ENCODE measurements at places on chromosomes 4 and X.

DNA sequence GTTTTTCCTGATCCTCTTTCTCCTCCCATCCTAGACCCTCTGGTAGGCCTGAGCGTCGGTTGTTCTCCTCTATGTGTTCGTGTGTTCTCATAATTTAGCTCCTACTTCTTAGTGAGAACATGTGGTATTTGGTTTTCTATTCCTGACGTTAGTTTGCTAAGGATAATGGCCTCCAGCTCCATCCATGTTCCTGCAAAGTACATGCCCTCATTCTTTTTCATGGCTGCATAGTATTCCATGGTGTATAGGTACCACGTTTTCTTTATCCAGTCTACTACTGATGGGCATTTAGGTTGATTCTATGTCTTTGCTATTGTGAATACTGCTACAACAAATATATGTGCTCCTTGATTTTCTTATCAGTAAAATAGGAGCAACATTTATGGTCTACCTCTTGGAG lies 146.8 kb upstream of the PTCHD1 start:
- no peak for DNase-seq

- DNase-seq = peak; percentile 77
These were observed 79.7 kb downstream of the GRIA3 start for GRCh38 chrX:123263747-123264146.

GRCh38 chr4:152508818-152509217 lies 27.1 kb downstream of the FBXW7 start:
- DNase-seq = no peak

- DNase-seq = no peak
These were observed 93.3 kb downstream of the RASGEF1B start for GRCh38 chr4:81378386-81378785.

DNA sequence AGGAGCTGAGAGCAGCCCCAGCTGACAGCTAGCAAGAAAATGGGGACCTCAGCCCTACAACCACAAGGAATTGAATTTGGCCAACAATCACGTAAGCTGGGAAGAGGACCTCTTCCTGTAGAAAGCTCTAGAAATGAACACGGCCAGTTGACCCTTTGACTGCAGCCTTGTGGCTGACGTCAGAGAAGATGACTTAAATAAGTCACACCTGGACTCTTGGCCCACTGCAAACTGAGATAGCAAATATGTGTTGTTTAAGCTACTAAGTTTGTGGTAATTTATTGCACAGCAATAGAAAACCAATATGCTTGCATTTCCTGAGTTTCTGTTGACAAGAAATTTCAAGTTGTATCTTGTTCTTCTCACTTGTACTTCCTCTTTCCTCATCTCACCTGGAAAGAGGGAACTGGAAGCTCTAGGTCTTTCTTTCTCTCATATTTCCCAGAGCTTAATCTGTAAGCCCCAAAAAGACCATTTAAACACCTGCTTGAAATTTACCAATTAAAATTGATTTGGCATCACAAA lies 18.8 kb downstream of the PRKG2 start:
- no peak for DNase-seq

- no peak for DNase-seq
These were observed 123.9 kb downstream of the ANTXR2 start for GRCh38 chr4:79949178-79949577.

- DNase-seq = no peak
These were observed 21.4 kb downstream of the USO1 start for GRCh38 chr4:75745721-75746199.

DNA sequence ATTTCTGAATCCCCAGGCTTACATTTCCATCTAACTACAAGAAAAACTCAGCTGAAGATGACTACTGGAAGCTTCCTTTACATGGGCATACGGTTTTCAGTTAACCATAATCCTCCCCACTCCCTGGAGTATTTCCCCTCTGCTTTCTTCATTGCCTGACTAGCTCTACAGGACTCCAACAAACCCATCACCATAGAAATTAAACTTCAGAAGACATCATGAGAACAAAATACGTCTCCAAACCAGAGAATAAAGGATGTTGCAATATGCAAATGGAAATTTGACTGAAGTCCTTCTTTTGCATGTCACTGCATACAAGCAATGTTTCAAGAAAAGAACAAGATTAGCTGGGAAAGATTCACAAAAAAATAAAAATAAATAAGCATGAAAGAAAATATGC lies 170.2 kb upstream of the PCDH18 start:
- no peak for DNase-seq

GRCh38 chr4:27662426-27662825 lies 801.8 kb downstream of the STIM2 start:
- DNase-seq = no peak

- no peak for DNase-seq
These were observed 46.2 kb downstream of the GUCY1B1 start for GRCh38 chr4:155805016-155805415.

- DNase-seq = no peak
These were observed 1.0 kb downstream of the NHSL2 start for GRCh38 chrX:71911731-71912050.

DNA sequence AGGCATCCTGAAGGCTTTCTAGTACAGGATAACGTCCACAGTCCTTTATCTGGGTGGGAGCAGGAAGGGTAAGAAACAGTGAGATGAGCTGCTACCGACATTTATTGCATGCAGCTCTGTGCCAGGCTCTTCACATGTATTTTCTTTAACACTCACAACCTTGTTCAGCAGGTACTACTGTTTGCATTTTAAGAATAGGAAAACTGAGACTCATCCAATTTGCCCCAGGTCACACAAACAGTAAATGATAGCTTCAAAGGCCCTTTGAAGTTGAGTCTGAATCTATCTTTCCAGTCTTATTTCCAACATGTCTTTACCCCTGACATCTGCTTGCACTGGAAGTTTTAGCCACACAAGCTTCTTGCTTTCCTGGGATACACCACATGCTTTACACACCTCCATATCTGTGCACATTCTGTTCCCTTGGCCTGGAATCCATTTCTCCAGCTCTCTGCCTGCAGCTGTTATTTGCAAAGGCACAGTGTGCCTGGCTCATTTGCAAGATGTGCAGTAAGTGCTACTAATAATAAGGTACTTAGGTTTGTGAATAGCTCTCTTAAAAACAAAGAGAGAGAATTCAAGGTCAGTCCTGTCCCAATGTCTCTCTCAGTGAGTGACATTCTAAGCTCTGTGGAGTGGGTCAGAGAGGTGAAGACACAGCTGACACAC lies 61.2 kb downstream of the METTL14 start:
- no peak for DNase-seq

GRCh38 chr4:139540161-139540560 lies 15.9 kb downstream of the SETD7 start:
- no peak for DNase-seq

- no peak for DNase-seq
These were observed 65.0 kb upstream of the DDX60 start for GRCh38 chr4:168383510-168383909.

GRCh38 chr4:151114986-151115385 lies 15.6 kb downstream of the RPS3A start:
- DNase-seq = no peak

DNA sequence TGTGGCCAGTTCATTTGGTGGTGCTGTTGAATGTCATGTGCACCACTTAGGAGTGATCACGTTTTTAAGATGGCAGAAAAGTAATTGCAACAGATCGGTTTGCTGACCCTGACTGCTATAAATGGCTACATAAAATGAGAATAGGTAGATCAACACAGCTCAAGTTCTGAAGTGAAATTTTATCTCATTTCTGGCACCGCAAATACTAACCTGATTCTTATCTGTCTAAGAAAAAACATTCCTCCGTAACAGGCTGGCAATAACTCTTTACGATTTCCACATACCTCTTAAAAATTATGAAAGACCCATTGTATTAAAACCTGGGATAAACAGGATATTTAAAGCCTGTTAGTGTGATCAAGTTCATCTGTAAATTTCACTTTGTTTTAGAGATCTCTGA lies 387.5 kb downstream of the PDGFC start:
- no peak for DNase-seq

- DNase-seq = no peak
These were observed 330.1 kb upstream of the RPS6KA3 start for GRCh38 chrX:20596856-20597255.

- peak; percentile 37 for DNase-seq
These were observed 46.6 kb upstream of the FAM47C start for GRCh38 chrX:36961590-36961989.

GRCh38 chr4:145295122-145295521 lies 114.7 kb upstream of the OTUD4 start:
- DNase-seq = no peak

GRCh38 chr4:133058701-133059100 lies 90.4 kb upstream of the PCDH10 start:
- DNase-seq = no peak

GRCh38 chr4:13611283-13611842 lies 16.2 kb downstream of the BOD1L1 start:
- DNase-seq = no peak

All from NCI-H2081 (cell line).